ENCODE measurements at places on chromosomes 4 and X.
A peak's percentile ranks its signal among the peaks of the same experiment; 100 is the strongest.

DNA sequence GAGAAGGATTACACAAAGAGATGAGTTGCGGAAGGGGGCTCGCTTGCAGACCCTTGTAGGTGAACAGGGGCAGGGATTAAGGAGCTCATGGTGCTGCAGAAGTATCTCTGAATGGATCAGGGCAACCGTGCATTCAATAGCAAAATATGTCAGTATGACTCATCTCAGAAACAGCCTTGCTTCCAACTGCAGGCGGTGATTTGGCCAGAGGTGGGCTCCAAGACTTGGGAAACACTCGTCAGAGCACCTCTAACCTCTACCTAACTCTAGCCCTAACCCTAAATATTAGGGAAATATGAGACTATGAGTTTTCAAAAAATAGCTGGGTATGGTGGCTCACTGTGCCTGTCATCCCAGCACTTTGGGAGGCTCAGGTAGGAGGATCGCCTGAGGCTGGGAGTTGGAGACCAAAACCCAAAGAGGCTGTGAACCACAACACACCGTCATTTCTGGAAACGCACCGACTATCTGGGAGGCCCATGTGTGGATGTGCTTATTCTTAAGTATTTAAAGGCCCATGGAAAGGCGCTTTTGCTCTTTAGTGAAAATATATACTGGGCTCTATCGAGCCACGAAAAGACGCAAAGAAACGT, 102.6 kb downstream of the DHRSX start:
- DNase-seq: no peak

GRCh38 chr4:153661215-153661822, 22.8 kb upstream of the TLR2 start:
- peak; percentile 94 for DNase-seq

DNA sequence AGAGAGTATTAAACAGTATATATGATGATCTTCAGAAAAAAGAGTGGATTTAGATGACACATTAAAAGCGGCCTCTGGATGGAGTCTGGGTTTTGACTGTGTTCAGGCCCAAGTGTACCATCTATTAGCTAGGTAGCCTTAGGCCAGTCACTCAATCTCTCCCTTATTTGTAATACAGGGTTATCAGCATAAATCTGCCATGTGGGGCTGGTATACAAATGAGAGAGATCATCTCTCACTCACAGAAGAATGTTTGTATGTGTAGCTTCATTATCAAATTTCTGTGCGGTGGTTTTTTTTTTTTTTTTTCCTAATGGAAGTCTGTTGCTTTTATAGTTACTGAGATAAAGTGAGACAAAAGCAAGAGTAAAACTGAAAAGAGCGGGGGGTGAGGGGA, 12.7 kb downstream of the SLC2A9 start:
- DNase-seq: no peak

DNA sequence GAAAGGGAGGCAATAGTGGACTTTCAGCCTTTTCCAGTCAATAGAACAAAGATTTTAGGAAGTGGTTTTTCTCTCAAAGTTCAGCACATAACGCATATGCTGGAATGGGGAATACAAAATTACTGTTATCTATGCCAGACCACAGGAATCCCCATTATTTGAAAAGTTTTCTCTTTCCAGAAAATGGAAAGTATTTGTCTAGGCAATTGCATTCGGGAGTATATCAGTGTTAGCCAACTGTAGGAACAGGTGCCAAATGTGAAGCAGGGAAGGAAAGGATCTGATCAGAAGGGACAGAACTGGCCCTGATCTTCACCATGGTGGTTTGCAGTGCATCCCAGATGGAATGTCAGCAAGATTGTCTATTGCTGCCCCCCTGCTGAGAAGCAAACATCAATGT, 213.6 kb downstream of the CPE start:
- DNase-seq: no peak

DNA sequence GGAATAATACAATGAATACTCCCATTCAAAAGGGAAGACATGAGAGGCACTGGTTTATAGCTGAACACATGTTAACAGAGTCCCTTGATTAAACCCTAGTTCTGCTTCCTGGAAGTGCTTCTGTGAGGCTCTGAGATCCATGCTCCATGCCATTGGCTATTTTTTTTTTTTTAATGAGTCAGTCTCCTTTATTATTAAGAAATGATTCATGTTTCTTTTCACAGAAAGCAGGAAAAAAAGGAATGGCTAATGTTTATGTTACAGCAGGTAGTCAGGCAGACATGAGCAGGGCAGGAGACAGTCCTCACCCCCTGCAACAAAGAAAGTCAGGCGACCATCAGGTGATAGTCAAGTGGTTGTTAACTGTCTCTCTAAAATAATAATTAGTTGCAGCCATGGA, 598.7 kb downstream of the EPHA5 start:
- no peak for DNase-seq

GRCh38 chr4:89599026-89599425, 237.9 kb downstream of the SNCA start:
- no peak for DNase-seq

- DNase-seq: no peak
Observed at GRCh38 chrX:39900777-39901170, 197.0 kb downstream of the BCOR start.

DNA sequence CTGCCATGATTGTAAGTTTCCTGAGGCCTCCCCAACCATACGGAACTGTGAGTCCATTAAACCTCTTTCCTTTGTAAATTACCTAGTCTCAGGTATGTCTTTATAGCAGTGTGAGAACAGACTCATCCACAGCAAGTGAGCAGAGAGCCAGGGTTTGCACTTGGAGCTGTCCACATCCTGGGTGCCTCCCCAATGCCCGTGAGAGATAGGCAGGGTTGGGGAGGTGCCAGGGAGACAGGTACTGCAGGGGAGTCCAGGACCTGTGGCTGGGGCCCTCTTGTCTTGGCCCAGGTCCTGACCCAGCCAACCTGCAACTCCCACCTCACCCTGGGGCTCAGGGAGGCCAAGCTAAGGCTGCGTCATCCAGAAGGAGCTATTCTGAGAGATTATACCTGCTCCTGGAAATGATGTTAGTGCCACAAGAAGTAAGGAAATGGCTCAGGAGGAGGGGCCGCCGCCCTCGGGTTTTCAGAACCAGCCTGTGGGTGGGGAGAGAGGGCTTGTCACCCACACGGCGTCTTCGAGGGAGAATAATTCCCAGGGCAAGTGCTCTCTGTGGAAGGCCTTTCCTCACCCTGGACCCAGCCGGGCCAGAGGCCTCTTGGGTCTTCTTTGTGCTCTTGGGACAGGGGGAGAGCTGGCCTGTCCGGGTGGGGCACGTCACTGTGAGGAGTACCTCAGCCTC, 66.5 kb downstream of the ADRA2C start:
- no peak for DNase-seq
